Germinal center (tissue), 1 donor: ENCODE measurements at places on chromosomes 4 and X.

DNA sequence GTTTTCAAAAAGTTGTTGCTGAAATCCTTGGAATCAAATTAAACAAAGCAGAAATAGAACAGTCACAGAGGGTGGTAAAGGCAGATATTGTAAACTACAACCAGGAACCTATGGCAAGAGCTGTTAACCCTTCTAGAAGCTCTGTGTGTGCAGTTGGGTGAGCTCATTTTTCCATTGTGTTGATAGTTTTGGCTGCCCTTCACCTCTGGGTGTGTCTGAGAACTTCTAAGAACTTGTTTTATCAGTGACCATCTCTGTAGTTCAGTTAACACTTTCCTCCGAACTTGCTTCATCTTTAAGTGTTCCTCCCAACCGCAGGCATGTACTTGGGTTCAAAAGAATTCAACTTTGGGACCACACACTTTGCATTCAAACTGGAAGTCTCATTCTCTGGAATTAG is 32.7 kb downstream of the RBMX start:
- DNase-seq: no peak

GRCh38 chr4:133156556-133156955 is 7.5 kb downstream of the PCDH10 start:
- DNase-seq: no peak

DNA sequence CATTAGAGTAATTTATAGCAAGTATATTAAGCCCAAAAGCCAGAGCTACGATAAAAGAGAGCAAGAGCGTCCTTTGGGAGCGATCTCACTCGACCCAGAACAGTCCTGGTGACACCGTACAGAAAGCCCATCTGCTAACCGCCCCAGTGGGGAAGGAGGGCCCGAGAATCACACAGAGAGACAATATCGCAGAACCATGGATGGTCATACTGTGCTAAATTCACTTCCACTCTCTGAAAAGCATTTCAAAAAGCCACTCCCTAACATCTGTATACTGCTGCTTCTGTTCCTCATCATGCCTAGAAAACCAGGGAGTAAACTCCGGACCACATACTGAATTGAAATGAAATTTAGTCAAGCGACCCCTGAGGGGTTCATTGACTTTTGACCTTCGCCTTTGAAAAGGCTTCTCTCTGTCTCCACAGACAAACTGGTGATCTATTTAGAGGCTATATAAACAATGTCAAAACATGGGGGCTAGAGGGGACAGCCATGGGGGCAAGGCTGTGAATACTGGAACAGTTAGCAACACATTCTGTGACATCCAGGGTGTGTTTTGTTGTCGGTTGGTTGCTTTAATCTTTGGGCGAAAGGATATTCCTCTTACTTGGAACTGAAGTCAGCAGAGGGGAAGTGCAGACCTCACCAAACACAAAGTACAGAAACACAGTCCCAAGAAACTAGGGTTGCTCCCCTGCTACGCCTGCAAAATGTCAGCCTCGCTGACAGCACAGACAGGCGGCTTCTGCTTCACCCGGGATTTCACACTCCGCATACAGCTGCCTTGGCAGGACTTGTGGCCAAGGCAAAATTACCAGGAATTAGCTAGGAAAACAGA is 129.0 kb upstream of the RASGEF1B start:
- DNase-seq: no peak

DNA sequence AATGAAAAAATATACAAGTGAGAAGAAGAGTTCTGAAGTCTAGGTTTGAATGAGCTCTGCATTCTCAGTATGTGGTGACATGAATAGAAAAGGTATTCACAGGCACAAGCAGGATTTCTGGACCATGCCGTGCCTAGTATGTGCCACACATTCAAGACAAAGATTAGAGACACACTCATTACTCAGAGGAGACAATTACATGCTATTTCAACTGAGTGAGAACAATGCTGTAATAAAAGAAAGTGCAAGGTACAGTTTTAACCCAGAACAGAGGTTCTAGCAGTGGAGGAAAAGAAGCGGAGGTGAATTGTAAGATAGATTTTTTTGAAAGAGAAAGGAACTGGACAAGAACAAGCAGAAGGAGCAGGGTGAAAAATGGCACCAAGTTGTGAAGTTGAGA is 121.0 kb upstream of the RASGEF1B start:
- DNase-seq: no peak

- DNase-seq: no peak
These were observed 263.4 kb upstream of the GPR101 start for GRCh38 chrX:137297167-137297566.

- DNase-seq: no peak
These were observed 209.0 kb downstream of the IDS start for GRCh38 chrX:149296092-149296491.

GRCh38 chrX:40844471-40844870 is 109.1 kb upstream of the MED14 start:
- no peak for DNase-seq

- DNase-seq: no peak
These were observed 240.4 kb upstream of the PGRMC2 start for GRCh38 chr4:128527946-128528576.

DNA sequence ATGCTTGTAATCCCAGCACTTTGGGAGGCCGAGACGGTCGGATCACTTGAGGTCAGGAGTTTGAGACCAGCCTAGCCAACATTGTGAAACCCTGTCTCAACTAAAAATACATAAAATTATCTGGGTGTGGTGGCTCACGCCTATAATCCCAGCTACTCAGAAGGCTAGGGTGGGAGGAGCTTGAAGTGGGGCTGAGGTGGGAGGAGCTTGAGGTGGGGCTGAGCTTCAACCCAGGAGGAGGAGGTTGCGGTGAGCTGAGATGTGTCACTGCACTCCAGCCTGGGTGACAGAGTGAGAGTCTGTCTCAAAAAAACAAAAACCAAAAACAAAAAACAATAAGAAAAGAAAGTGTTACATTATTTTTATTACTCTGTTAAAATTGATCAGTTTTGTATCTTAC is 1164.4 kb upstream of the IGFBP7 start:
- no peak for DNase-seq

GRCh38 chrX:3639236-3639635 is 74.2 kb downstream of the PRKX start:
- no peak for DNase-seq
